ENCODE measurements at places on chromosomes 6 and 20.

DNA sequence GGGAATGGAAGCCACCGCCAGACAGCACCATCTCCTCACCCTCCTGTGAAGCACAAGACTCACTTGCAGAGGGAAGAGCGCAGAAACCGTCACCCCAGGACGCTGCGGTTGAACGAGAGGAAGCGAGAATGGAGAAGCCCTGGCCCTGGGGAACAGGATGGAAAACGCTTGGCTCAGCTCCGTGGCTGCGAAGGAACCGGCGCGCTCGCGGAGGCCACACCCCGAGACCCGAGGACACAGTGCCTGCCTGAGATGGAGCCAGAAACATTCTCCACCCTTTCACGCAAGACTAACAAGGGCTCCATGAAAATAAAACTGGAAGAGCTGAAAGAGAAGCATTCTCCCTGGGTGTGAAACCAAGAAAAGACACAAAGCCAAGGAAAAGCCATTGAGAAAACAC is 25.3 kb upstream of the CHRNA4 start:
- DNase-seq, result no peak

DNA sequence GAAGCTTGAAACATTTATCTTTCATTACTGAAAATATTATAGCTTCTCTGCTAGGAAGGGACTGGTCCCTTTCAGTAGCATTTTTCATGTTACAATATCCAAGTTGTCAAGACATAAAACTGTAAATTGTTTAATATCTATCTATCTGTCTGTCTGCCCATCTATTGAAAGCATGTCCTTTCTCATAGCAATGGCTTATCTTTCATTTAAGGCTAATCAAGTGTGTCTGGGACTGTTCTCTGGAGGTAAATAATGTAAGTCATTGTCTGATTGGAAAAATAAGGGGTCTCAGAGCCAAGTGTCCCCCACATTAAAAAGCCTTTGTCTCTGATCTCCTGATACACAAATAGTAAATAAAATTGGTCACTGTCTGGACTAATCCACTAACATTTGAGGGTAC is 135.5 kb downstream of the PKHD1 start:
- DNase-seq, result no peak

GRCh38 chr6:22099231-22099630 is 197.6 kb downstream of the PRL start:
- DNase-seq, result no peak

GRCh38 chr6:108001696-108002231 is 43.8 kb upstream of the SEC63 start:
- no peak for DNase-seq

DNA sequence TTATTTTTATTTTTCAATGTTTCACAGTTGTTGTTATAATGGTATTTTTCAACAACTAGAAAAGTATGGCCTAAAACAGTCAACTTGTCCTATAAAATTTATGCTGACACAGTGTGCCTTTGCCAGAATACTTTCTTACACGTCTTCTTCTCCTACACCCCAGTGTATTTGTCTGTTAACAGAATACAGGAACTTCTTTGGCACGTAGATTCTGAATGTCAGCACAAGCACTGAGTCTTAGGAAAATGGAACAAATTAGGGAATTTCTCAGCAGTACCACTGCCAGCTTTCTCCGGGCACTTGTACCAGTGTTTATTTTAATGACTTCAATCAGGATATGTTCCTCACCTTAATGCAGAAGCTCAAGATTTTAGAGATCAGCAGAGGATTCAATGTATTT is 26.7 kb upstream of the AKIRIN2 start:
- no peak for DNase-seq

DNA sequence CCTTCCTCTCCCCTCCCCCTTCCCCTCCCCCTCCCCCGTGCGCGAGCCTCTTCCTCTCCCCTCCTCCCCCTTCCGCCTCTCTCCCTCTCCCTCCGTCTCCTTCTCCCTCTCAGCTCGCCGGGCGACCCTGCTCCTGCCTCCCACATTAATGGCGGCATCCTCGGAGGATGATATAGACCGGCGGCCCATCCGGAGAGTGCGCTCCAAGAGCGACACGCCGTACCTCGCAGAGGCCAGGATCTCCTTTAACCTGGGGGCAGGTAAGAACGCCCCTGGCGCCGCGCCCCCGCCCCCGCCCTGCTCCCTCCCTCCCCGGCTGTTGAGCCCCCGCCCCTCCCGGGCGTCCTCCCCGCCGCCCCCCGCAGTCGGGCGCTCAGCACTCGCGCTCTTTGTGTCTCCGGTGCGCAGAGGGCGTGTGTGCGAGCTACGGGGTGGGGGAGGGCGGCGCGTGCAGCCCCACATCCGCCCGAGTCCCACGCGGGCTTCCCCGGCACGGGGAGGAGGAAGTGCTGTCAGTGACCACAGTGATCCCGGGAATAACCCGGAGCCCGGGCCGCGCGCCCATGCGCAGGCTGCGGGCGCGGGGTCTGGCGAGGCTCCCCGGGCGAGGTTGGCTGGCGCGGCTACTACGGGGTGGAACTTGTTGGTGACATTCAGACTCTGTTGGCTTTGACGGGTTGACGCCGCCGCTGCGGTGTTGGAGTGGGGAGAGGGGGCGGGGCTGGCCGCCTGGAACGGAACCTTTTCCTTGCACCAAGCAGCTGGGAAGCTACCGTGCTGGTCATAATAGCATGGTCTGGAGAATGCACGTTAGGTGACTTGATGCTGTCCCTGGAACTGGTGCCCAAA is 33.2 kb downstream of the PHACTR1 start:
- no peak for DNase-seq

GRCh38 chr6:86856937-86857563 is 80.3 kb upstream of the HTR1E start:
- peak; percentile 3 for DNase-seq

DNA sequence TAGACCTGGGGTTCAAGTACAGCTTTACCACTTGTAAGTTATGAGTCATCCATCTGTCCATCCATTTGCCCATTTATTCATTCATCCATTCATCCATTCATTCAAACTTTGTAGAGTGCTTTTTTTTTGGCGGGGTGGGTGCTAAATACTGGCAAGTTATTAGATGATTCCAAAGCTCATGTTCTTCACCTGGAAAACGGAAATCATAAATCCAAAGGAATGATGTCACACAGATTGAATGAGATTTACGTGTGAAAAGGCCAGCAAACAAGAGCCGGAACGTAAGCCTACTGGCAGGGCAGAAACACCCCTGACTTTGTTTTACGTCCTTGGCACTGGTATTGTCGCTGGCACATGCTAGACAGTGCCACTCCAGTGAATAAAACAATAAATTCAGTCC is 480.9 kb upstream of the CHD6 start:
- DNase-seq, result no peak

DNA sequence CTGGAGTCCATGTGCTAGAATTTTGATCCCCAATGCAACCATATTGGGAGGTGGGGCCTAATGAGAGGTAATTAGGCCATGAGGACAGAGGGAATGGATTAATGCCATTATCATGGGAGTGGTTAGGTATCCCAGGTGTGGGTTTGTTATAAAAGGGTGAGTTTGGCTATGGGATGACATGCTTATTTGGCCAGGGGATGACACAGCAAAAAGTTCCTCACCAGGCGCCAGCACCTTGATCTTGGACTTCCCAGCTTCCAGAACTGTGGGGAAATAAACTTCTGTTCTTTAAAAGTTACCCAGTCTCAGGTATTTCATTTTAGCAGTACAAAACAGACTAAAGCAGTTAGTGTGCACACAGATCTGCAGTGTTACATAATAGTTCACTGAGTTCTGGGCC is 84.1 kb downstream of the ADGB start:
- no peak for DNase-seq

- DNase-seq, result no peak
Measured at GRCh38 chr6:56652231-56652630, 9.5 kb upstream of the DST start.

GRCh38 chr6:5486214-5486613 is 224.9 kb downstream of the FARS2 start:
- DNase-seq, result no peak

DNA sequence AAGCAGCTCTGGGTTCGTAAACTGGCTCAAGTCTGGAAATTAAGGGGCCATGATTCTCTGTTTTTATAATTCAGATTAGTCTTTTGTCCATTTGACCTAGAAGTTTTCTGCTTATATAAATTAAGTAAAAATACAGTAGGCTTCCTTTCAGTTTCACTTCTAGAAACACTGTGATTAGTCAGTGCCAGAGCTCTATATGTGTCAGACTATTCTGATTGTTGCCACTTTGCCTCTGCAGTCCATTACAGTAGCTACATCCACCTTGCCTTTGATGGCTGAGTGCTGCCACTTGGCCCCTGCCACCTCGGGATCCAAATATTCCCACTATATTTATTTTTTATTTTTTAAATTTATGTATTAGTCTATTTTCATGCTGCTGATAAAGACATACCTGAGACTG is 7.9 kb downstream of the ZC2HC1B start:
- DNase-seq, result no peak

- DNase-seq, result no peak
Measured at GRCh38 chr6:128482642-128483041, 37.8 kb downstream of the PTPRK start.

- no peak for DNase-seq
Measured at GRCh38 chr20:44471481-44471882, 4.2 kb upstream of the TTPAL start.

GRCh38 chr6:108082539-108082938 is 8.0 kb upstream of the OSTM1 start:
- DNase-seq, result no peak

DNA sequence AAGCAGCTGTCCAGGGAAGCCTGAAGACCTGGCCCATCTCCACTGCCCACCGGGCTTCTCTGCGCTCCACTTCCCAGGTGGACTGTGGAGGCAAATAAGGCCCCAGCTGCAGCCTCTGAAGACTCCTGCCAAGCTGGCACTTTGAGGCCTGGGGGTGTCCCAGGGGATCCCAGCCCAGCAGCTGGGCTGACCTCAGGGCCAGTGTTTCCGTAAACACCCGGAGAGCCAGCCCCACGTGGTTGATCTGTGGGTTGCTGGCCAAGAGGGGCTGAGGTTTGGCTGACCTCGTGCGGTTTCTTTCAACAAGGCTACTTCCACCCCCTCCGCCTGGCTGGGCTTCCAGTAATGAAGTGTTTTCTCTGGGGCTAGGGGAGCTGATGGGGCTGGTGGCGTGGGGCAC is 12.4 kb upstream of the CCN5 start:
- DNase-seq, result no peak

DNA sequence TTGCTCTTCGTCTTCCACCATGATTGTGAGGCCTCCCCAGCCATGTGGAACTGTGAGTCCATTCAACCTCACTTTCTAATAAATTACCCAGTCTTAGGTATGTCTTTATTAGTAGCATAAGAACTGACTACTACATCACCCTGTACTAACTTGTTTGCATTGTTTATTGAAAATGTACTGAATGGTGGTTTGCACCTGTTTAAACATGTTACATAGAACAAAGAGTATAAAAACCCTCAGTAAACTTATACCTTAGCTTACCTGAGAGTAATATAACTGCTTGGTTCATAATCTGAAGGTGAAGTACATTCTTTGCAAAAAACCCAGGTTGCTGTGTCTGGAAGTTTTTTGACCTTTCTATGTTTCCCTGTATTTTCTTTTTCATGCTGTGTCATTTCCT is 777.8 kb downstream of the TBC1D32 start:
- DNase-seq, result no peak

GRCh38 chr6:166365806-166366205 is 16.9 kb downstream of the MPC1 start:
- DNase-seq, result no peak

- DNase-seq, result no peak
Measured at GRCh38 chr6:138088326-138088762, 18.9 kb downstream of the PERP start.

GRCh38 chr6:132147530-132148011 is 196.4 kb upstream of the CCN2 start:
- no peak for DNase-seq

DNA sequence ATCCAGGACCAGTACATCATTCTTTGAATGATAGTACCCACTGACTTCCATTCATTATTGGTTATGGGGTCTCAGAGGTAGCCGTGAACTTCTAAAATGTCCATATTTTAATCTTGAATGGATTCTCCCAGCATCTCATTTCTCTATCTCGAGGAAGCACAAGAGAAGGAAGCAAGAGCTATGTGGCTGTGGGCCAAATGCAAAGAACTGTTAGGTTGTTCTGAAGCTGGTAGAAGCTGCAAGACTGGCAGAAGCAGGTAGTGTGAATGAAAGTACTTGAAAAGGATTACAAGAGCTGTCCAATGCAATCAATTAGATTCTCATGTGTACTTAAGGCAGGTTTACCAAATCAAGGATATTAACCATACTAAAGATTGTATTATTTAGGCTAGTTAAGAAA is 1131.8 kb downstream of the GRIK2 start:
- no peak for DNase-seq

DNA sequence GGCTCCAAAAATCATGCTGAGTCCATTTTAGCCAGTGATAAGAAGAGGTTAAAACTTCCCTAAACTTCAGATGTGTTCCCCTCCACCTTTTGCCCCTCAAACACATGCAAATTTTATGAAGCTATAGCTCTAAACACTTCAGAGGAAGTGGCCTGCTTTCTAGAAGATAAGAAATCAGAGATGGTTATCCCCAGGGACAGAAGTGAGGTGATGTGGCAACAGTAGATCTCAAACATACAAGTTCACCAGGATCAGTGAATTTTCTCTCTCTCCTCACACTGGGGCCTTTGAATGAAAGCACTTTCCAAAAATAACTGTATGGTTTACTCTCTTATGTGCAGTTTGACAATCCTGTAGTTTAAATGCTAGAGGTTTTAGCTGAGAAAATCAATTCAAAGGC is 332.0 kb downstream of the BTBD9 start:
- no peak for DNase-seq

DNA sequence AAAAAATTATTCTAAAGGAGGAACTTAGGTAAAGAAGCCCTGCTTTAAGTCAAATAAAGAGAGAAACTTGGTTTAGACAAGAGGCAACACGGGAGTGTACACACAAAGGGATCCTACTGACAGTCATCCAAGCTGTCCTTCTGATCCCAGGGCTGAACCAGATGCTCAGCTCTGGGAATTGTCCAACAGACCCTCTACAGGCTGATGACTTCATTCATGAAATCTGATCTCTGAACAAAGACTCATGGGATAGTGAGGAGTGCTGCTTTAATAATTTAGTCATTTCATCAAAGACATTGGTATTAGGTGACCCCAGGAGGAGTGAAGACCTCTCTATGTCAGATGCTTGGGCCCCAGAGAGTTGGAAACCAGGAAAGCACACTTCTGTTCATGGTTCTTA is 65.6 kb upstream of the ARMH2 start:
- no peak for DNase-seq

DNA sequence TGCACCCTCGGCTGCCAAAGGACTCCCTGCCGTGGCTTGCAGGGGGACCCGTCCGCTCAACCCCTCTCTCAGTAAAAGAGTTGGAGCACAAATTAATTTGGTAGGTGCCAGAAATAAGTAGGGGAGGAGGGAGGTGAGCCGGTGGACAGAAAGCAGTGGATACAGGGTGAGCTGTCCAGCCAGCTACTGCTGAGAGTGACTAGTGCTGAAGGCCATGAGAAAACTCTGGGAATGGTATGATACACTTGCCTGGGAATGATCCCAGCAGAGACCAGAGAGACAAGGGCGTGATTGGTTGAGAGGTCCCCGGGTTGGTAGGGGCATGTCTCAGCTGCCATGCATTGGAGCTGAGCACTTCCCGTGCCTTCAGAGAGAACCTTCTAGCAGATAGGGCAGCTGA is 15.7 kb downstream of the FOXQ1 start:
- DNase-seq, result no peak

- no peak for DNase-seq
Measured at GRCh38 chr6:17656644-17657043, 50.1 kb downstream of the NUP153 start.

Data from stimulated activated CD8-positive, alpha-beta memory T cell treated with anti-CD3 and anti-CD28 coated beads, Interleukin-7, amount 100 ng/mL, for 48 hours (primary cell).